ENCODE measurements at places on chromosomes 2 and 18. TPM values are rescaled to one million over a fixed set of nuclear protein-coding genes. Genes with fewer than 3 reads are reported as not detected.

GRCh38 chr2:68057658-68058396 lies 5.0 kb downstream of the C1D start:
- DNase-seq: no peak

DNA sequence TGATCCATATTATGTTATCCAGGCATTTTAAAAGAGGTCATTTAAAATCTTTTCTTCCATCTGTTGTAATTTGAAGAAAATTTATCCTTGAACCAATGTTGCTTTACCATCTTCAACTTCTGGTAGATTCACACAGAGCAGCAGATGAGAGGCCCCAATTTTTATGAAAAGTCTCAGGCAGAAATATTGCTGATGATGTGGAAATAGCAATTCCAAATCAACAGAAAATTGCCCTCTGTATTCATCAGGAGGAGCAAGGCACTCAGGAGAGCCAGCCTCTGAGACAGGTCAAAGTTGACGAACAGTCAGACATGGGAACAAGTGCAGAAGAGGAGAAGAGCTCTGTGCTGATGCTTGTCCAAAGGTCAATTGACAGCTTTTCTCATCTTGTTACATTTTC lies 444.9 kb downstream of the NCKAP5 start:
- no peak for DNase-seq

- no peak for DNase-seq
Observed at GRCh38 chr18:50115095-50115494, 79.9 kb downstream of the MYO5B start.

- DNase-seq: no peak
Observed at GRCh38 chr2:108594132-108594981, 60.1 kb downstream of the LIMS1 start.

- no peak for DNase-seq
Observed at GRCh38 chr2:38268691-38269327, 108.3 kb downstream of the ATL2 start.

The CAPN14 gene
- total RNA-seq: 0.16 TPM

The THSD7B gene
- not detected for total RNA-seq

The LIMS4 gene
- total RNA-seq: 1.6 TPM

- DNase-seq: no peak
Observed at GRCh38 chr2:86235196-86235980, 36.1 kb downstream of the MRPL35 start.

DNA sequence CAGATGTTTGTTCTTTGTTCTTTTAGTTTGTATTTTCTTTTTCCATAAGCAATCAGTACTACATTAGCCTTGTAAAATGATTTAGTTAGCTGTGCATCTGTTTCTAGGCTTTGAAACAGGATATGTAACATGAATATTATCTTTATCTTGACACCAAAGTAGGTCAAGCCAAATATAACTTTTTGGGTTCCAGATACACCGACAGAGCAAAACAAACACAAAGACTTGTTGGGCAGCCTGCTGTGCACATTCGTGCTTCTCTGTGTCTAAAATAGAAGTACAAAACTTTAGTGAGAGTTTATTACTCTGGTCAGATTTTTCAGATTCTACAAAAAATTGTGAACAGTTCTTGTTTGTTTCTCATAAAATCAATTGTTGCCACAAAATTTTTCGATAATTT lies 1059.3 kb upstream of the GYPC start:
- no peak for DNase-seq

DNA sequence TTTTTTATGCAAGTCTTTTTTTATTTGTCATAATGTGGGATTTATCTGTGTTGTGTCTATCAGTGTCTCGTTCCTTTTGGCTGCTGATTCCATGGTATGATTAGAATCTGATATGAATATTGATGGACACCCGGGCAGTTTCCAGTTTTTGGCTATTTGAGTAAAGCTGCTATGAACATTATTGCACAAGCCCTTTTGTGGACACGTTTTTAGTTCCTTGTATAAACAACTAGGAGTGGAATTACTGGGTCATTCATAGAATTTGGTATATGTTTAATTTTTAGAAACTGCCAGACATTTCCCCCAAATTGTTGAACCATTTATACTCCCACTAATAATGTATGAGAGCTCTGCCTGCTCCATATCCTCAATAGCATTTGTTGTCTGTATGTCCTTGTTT lies 26.6 kb downstream of the HK2 start:
- DNase-seq: no peak

The CFAP65 gene
- 1.5 TPM for total RNA-seq

- no peak for DNase-seq
Observed at GRCh38 chr2:177675350-177675821, 282.8 kb downstream of the AGPS start.

The UPP2 gene
- total RNA-seq: not detected

The NTSR2 gene
- total RNA-seq: not detected

- DNase-seq: peak; percentile 74
Observed at GRCh38 chr2:172438741-172439508, 11.5 kb downstream of the ITGA6 start.

GRCh38 chr2:223532712-223533111 lies 69.4 kb downstream of the SCG2 start:
- no peak for DNase-seq

DNA sequence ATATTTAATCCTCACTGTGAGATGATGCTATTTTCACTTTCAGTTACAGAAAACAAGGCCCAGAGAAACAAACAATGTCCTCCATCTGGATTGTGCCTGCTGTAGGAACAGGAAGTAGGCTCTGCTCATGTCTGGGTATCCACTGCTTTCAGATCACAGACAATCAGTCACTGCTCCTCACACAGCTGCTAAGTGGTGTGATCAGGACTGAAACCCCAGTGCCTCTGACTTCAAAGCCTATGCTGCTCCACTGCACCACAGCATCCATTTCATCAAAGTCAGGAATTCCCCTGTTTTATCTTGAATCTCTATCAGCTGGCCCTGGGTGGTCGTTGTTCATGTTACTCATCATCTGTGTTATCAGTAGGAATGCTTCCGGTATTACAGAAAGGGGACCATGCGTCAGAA lies 303.8 kb upstream of the TRIB2 start:
- DNase-seq: no peak

The PSD4 gene
- 93.5 TPM for total RNA-seq

DNA sequence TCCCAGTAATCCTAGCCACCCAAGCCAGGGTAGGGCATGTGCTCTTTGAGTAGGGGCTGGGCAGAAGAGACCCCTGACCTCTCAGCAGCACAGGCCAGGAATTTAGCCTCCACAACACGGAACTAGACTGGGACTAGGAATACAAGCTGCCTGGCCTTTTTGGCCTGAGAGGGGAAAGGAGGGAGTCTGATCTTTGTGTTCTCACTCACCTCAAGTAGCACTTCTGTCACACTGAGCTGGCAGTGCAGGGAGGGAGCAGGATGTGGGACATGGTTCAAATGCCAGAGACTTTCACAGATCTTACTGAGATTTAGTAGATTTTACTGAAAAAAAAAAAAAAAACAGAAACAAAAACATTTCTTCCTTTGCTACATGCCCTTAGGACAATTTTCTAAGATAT lies 395.2 kb downstream of the CMPK2 start:
- no peak for DNase-seq

The BIN1 gene
- 38.5 TPM for total RNA-seq

The SLC30A3 gene
- total RNA-seq: not detected

DNA sequence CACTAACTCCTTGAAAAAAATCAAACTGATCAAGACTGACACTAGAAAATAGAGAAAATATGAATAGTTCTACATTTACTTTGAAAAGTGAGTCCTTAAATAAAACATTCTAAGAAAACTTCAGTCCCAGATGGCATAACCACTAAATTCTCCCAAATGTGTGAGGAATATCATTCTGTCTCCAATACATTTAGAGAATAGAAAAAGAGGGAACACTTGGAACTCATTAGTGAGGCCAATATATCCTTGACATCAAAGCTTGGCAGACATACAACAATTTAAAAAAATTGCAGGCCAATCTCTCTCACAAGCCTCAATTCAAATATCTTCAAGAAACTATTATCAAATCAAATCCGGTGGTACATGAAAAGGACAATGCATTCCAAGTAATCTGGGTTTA lies 79.3 kb upstream of the TMEM247 start:
- no peak for DNase-seq

GRCh38 chr2:7809640-7810039 lies 872.2 kb upstream of the ID2 start:
- DNase-seq: no peak

The REG3A gene
- total RNA-seq: not detected

The CD207 gene
- not detected for total RNA-seq

DNA sequence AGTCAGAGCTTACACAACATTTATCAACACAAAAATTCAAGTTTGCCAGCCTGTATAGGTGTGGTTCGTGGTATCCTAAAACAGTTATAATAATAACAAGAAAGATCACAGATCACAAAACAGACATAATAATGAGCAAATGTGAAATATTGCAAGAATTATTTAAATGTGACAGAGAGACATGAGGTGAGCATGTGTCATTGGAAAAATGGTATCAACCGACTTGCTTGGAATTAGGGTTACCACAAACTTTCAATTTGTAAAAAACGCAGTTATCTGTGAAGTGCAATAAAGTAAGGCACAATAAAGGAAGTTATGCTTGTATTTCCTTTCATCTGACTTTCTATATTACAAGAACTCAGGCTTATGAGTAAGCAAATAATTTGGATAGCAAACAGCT lies 116.8 kb downstream of the IKZF2 start:
- no peak for DNase-seq

DNA sequence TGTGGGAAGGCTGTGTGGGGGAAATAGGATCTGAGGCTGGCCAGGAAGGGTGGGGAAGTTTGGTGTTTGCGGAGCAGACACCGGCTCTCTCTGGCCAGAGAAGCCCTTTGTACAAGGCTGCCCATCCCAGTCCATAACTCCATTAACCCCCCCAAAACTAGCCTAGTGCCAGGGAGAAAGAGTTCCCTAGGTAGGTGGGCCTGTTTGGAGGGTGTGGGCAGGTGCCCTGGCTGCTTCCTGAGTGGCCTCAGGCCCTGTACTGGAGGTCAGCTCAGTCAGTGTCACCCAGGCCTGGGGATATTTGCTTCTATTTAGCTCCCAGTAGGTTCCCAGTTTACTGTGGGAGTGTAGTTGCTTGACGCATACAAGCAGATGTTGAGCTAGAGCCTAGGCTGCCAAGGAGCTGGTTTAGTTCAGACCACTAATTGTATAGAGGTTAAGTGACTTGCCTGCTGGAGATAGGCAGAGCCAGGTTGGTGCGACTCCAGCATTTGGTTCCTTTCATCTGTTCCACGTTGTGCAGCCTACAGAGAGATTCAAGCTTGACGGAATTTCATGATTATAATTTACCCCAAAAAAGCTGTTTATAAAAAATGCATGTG lies 2.9 kb upstream of the GREB1 start:
- DNase-seq: no peak

GRCh38 chr2:231680285-231680991 lies 27.9 kb upstream of the PTMA start:
- DNase-seq: peak; percentile 70

DNA sequence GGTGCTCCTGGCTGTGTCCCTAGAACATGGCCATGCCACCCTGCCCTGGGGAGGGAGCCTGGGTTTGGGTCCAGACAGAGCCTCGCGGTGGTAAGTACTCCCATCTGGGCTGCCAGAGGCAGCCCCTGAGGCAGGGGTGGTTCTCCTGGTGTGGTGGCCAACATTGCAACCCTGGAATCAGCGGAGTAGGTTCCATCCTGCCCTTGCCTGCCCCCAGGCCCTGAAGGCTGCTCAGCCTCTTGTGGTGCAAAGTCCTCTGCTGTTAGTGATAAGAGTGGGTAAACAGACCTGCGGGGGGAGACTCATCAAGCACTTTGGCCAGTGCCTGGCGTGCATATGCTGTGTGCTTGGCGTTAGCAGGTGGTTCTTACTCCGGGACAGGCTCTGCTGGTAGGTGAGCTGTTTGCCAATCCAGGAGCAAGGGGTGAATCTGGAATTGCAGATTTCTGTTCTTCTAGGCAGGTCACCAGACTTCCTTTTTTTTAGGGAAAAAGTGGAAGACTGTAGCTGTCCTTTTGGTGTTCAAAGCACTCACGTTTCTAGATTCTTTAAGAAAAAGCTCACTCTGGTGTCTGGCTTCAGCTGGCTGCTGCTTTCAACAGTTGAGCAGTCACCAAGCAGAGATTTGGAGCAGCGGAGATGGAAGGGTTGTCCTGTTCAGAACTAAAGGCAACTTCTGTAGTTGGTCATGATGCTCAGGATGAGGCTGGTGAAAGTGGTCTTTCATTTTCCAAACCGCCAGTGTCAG lies 3.2 kb downstream of the CNNM3 start:
- DNase-seq: peak; percentile 81

- no peak for DNase-seq
Observed at GRCh38 chr2:236943841-236944513, 141.7 kb upstream of the COPS8 start.

DNA sequence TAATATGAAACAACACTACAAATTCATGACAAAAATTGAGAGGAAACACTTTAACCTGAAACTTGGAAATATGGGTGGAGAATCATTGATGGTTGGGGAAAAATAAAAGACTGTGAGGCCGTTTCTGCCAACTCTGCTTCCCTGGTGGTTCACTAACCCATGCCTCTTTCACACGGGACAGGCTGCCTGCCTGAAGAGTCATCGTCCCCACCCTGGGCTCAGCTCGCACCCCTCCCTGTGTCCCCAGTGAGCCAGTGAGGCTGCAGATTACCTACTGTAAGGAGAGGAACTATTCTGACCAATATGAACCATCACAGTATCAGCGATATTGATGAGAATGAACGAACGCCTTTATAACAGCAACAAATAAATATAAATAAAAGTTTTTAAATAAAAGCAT lies 357.8 kb upstream of the CDH20 start:
- no peak for DNase-seq

The EML4 gene
- 49.7 TPM for total RNA-seq

GRCh38 chr2:15603948-15604347 lies 12.3 kb downstream of the DDX1 start:
- no peak for DNase-seq

The SLC40A1 gene
- 345 TPM for total RNA-seq

DNA sequence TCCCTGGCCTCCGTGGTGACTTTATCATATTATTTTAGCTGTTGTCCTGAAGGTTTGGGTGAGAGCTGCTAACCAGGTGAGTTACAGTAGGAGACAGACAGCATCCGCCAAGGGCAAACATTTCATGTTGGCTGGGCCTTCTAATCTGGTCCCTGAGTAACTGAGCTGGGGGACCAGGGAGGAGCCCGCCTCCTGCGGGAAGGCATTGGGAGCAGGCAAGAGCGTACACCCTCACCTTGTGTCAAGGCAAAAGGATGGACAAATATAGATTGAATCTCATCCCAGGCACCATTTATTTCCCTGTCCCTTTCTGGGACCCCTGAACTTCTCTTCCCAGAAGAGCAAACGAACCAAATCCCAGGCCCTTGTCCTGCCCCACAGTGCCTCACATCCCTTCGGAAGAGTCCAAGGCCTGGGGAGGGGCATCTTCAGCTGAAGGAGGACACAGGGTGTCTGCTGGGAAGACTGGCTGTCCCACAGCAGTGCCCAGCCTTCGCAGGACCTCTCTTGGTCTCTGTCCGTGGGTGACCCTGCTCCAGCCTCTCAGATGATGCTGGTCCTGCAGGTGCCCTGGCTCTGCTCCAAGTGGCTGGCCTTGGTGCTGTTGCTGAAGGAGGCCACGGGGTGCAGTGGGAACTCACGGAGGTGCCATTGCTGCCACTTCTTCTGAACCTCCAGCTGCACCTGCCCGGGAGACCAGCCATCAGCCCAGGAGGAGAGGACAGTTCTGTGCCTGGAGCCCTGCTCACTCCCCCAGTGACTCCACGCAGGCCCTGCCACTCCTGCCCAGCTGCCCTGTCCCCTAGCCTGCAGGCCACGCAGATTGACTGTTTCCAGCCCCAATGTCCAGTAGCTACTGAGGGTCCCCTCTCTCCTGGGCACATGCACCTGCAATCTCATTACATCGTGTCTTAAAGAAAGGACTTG lies 8.2 kb downstream of the TMEM37 start:
- DNase-seq: no peak

The TBC1D8 gene
- 232 TPM for total RNA-seq

GRCh38 chr2:88831792-88832248 lies 140.3 kb downstream of the RPIA start:
- peak; percentile 83 for DNase-seq
